ENCODE measurements at places on chromosomes 6 and 20.

GRCh38 chr6:95285881-95286280 lies 291.5 kb upstream of the MANEA start:
- DNase-seq: no peak

DNA sequence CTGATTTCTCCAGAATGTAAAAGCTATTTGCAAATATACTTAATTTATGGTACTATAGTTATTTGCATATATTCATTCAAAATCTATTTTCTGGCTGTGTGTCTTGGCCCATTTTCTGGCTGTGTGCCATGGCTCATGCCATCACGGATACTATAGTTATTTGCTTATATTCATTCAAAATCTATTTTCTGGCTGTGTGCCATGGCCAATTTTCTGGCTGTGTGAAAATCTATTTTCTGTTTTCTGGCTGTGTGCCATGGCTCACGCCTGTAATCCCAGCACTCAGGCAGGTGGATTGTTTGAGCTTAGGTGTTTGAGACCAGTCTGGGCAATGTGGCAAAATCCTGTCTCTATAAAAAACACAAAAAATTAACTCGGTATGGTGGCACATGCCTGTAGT lies 28.9 kb upstream of the RIPK1 start:
- no peak for DNase-seq

DNA sequence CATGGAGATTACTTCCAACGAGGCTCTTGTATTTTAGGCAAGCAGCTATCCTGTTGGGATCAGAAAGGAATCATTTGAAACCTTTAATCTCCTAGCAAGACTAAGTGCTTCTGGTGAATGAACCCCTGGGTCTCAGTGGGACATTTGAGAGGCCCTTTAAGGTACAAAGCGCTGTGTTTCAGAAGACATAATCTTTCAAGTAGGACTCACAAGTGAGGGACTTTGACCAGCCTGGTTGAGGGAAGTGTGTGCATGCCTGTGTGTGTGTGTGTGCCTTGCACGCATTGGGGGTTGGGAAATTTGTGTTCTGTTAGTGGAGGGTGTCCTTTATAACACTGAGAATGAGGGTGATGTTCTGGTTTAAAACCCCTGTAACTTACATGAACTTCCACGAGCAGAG lies 64.4 kb upstream of the KCNG1 start:
- DNase-seq: no peak

GRCh38 chr6:149714442-149714841 lies 3.5 kb downstream of the LATS1 start:
- no peak for DNase-seq

GRCh38 chr6:114514170-114514569 lies 171.3 kb upstream of the HS3ST5 start:
- DNase-seq: no peak

DNA sequence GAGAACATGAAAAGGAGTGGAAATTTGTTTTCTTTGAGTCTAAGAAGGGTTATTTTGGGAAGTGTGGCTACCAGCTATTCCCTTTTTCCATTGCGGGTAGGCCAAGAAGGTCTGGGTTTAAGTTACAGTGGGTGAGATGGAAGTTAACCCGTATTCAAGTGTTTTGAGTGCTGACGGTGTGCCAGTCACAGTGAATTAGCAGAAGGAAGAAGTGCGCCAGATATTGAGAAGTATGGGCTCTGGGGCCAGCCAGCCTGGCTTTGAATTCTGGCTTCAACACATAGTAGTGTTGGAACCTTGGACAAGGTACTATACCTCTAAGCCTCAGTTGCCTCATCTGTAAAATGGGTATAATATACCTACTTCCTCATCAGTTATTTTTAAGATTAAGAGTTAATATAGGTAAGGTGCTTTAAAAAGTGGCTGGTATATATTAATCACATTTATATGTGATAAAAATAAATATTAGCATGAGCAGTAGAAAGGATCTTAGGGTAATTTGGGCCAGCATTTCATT lies 16.3 kb downstream of the ZNF76 start:
- DNase-seq: no peak

- DNase-seq: no peak
These were observed 190.9 kb downstream of the CENPW start for GRCh38 chr6:126530775-126531174.

DNA sequence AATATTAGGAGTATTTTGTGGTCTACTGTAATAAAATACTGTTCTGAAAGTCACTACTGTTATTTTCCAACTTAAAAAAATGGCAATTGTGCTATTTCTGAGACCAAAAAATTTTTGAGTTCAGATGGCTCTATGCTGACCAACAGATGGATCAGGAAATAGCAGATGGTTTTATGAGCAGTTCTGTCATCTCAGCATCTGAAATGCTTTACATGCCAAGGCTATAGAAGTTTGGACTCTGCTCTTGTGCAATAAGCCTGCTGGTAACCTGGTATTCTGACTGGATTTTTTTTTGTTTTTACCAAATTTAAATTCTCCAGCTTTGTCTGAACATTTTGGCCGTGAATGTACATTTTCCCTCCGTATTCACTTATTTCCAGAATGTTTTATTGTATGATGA lies 1127.5 kb downstream of the GRIK2 start:
- DNase-seq: no peak

GRCh38 chr20:49452011-49452482 lies 30.4 kb downstream of the KCNB1 start:
- DNase-seq: no peak

GRCh38 chr6:151627689-151628444 lies 134.1 kb downstream of the CCDC170 start:
- no peak for DNase-seq

DNA sequence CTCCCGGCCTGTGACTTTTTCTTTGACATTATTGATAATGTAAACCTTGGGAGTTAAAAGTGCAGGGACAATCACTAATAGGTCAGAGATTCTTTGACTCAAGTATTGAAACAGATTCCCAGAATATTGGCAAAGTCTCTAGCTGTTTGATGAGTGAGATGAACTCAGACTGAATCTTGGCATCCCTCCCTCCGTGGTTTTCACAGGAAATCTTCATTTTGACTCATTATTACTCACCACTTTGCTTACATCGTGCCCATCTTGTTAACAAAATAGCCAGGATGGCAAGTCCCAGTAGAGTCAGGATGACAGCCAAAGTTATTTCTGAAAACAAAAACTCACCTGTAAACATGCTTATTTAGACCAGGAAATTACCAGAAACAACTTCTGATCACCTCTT lies 2.0 kb downstream of the TSBP1 start:
- no peak for DNase-seq

GRCh38 chr20:32971703-32972161 lies 32.5 kb downstream of the SUN5 start:
- no peak for DNase-seq

- DNase-seq: no peak
These were observed 634.5 kb downstream of the PHF3 start for GRCh38 chr6:64270083-64270482.

DNA sequence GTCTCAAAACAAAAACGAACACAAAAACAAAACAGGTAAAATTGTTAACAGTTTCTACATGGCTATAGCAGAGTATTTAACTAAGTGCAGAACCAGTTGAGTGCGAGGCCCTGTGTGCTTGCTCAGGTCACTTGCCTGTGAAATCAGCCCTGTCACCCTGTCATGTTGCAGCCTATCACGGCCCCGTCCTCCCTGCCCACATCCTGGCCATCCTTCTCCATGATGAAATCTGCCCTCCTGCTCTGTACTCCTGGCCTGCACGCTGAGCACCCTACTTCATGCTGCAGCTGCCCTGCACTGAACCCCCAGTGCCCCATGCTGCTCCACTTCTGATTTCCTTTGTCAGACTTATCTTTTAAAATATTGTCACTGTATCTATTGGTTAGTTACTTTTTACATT lies 62.4 kb downstream of the DTD1 start:
- DNase-seq: no peak

DNA sequence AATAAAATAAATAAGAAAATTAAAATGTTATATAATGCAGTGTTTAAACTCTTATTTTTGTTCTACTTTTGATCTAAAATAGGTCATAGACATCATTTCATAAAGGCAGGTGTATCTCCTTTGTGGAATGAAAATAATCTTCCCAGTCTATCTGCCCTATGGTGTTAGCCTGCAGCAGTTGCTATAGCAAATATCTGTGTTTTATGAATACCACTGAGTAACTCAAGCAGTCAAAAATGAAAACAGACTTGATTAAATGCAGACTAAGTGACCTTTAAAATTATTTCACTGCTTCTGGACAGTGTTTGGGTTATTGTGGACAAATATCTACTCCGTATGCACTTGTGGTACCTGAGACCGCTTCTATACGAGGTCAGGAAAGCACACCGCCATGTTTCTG lies 11.8 kb downstream of the HTR1B start:
- no peak for DNase-seq

DNA sequence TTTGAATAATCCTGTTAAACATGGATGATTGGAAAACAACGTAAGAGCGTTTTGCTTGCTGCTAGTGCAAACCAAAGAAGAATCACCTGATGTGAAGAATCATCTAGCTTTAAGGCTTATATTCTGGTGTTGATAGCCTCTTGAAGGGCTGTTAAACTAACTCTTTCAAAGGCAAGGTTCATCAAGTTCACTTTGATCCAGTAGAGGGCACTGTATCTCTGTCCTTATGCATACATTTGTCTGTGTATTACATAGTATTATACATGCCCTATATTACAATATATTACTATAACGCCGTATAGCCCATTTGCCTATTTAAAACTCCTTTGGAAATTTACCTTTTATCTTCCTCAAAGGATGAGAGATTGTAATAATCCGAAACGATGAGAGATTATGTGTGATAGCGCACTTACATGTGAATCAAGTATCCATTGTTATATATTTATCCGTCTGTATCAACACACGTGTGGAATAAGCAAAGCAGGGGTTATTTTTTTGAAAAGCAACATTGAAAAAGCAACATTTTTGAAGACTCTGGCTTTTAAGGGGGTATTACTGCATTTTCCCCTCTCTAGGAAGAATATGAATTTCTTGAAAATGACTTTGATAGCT lies 50.8 kb upstream of the NRN1 start:
- no peak for DNase-seq

- no peak for DNase-seq
These were observed 9.6 kb downstream of the MAN1A1 start for GRCh38 chr6:119339941-119340456.

GRCh38 chr6:132400555-132400882 lies 756 bp downstream of the MOXD1 start:
- no peak for DNase-seq

DNA sequence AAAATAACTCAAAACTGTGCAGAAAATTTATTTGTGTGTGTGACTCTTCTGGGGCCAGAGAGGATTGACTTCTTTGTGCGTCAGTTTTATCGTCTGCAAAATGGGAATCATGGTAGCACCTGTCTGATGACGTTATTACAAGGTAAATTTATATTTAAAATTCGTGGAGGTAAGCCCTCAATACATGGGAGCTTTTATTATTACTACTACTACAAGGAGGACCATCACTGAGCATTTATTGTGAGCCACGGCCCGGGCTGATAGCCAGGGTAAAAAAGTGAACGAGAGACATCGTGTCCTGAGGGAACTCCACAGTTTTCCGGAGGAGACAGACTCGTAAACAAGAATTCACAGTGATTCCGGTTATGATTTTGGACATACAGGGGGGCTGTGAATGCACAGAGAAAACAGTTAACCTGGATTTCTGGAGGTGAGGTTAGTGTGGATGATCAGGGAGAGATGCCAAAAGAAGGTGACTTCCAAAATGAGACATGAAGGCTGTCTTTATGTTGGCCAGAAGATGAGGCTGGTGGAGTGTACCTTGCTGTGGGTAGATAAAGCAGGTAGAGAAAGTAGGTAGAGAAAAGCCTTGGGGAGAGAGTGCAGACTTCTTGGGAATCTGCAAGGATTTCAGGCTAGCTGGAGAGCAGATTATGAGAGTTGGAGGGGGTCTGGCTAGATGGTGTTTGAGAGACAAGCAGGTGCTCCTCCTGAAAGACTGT lies 10.6 kb upstream of the SERINC3 start:
- no peak for DNase-seq

DNA sequence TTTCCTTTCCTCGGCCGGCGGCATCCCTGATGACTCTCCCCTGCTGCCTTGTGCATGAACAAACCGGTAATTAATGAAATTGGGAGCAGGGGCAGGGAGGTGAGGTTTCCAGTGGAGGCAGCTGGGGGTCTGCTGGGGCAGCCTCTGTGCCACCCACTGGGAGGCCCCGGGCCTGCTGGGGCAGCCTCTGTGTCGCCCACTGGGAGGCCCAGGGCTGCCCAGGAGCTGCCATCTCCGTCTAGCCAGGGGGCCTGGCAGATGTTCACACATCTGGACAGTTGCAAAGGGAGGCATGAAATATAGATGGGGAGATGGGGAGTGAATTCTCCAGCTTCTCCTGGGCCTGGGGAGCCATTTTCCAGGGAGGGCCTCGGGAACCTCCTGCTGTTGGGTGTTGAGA lies 33.8 kb downstream of the TOX2 start:
- DNase-seq: no peak

DNA sequence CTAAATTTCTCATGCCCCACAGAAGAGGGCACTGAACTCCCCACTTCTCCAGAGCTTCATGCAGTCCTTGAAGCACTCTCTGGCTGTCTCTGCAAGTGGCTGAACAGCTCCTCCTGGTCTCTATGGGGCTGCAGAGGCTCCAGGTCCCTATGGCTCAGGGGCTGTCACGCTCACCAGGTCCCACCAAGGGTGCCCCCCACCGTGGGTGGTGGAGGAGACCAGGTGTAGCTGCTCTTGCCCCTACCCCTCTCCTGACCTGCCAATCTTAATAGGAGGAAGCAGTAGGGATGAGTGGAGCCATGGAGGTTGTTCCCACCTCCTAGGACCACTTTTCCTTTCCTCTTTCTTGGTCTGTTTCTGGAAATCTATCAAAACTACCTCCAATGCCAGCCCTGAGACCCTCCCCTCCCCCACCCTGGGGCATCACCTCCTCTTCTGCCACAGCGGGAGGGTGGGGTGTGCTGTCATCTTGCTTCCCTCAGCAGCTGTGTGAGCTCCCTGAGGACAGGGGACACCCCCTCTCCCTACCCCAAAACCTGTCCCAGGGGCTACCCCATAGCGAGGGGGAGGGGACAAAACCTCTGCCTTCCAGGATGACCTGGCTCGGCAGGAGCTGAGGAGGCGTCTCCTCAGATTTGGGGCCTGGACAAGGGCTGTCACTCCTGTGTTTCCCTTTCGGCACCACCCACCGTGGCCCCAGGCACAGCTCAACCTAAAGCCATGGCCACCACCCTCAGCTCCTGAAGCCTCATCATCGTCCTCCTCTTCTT lies 12.0 kb upstream of the RAET1E start:
- no peak for DNase-seq

GRCh38 chr6:110949679-110950285 lies 8.7 kb upstream of the GTF3C6 start:
- DNase-seq: no peak

- DNase-seq: no peak
These were observed 75.6 kb downstream of the PRL start for GRCh38 chr6:22221211-22221610.
